ENCODE measurements at places on chromosomes 1 and 21. TPM values are rescaled to one million over a fixed set of nuclear protein-coding genes. Genes with fewer than 3 reads are reported as not detected.
A peak's percentile ranks its signal among the peaks of the same experiment; 100 is the strongest.

DNA sequence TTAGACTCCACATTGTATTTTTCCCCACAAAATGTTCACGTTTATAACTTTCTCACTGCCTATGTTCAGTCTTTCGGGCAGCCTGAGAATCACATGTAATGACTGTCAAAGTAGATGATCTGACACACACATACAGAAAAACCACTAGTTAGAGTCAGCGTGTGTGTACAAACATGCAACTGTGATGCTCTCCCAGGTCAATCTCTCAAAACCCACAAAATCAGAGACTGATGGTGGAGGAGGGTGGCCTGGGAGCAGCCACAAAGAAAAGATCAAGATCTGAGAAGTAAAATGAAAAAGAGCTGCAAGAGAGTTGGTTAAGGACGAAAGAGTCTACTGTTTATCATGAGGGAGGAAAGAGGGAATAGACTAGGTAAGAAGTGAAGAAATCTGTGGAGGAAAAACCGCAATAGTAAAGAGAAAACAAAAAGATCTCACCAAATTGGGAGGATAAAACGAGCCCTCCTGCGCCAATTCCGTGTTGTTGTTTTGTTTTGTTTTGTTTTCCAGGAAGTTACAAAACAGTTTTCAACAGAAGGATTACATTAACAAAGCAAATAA, 2.3 kb downstream of the EGLN1 start:
- no peaks in the 10 kb centered on the region for H3K36me3 ChIP-seq
- peaks cover 8% of the 10 kb centered on the region for H3K4me1 ChIP-seq
- no peaks in the 10 kb centered on the region for H3K27me3 ChIP-seq
- no peak for DNase-seq
- H3K4me3 ChIP-seq, result peak overlapping the region; percentile 91

- no peak overlapping the region for H3K27ac ChIP-seq
- no peaks in the 10 kb centered on the region for H3K36me3 ChIP-seq
- peaks cover 14% of the 10 kb centered on the region for H3K4me1 ChIP-seq
- no peak overlapping the region for H3K4me3 ChIP-seq
- no peak for DNase-seq
- no peaks in the 10 kb centered on the region for H3K27me3 ChIP-seq
Measured at GRCh38 chr1:211610779-211611556, 32.0 kb upstream of the SLC30A1 start.

- no peaks in the 10 kb centered on the region for H3K36me3 ChIP-seq
- H3K4me3 ChIP-seq, result no peak overlapping the region
- no peaks in the 10 kb centered on the region for H3K27me3 ChIP-seq
- H3K27ac ChIP-seq, result no peak overlapping the region
- no peak for DNase-seq
Measured at GRCh38 chr1:162230517-162230916, 146.1 kb downstream of the SPATA46 start.

GRCh38 chr1:116966791-116967190, 34.8 kb upstream of the CD101 start:
- H3K4me3 ChIP-seq, result no peak overlapping the region
- no peaks in the 10 kb centered on the region for H3K36me3 ChIP-seq
- H3K4me1 ChIP-seq, result no peaks in the 10 kb centered on the region
- no peak for DNase-seq

- H3K27me3 ChIP-seq, result no peaks in the 10 kb centered on the region
- H3K27ac ChIP-seq, result no peak overlapping the region
- H3K4me1 ChIP-seq, result no peaks in the 10 kb centered on the region
- no peaks in the 10 kb centered on the region for H3K36me3 ChIP-seq
- H3K4me3 ChIP-seq, result no peak overlapping the region
- DNase-seq, result no peak
Measured at GRCh38 chr1:194333240-194333639, 1146.8 kb upstream of the B3GALT2 start.

GRCh38 chr1:114104949-114105348, 48.7 kb downstream of the SYT6 start:
- H3K4me1 ChIP-seq, result no peaks in the 10 kb centered on the region
- H3K36me3 ChIP-seq, result no peaks in the 10 kb centered on the region
- no peak for DNase-seq
- H3K4me3 ChIP-seq, result no peak overlapping the region

DNA sequence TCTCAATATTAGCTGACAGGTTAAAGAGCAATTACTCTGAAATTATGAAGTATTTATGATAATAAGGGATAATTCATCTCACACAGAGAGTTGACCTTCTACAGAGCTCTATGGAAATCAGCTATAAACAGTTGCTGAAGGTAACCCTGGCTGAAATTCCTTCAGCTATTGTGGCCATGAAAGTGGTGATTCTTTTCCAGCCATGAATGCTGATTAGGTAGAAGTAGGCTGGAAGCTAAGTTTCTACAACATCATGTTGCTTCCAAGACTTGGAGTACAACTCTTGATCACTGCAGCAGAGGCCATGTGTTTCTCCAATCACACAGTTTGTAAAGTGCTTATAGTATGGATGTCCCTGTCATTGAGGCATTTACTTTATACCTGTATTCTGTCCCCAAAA, 2128.9 kb downstream of the MRPL39 start:
- no peak overlapping the region for H3K4me3 ChIP-seq
- no peaks in the 10 kb centered on the region for H3K4me1 ChIP-seq
- no peak overlapping the region for H3K27ac ChIP-seq
- no peak for DNase-seq

GRCh38 chr1:3018576-3018975, 2.7 kb upstream of the ACTRT2 start:
- H3K27ac ChIP-seq, result no peak overlapping the region
- no peaks in the 10 kb centered on the region for H3K27me3 ChIP-seq
- no peaks in the 10 kb centered on the region for H3K36me3 ChIP-seq
- no peak for DNase-seq
- no peak overlapping the region for H3K4me3 ChIP-seq
- H3K4me1 ChIP-seq, result no peaks in the 10 kb centered on the region

DNA sequence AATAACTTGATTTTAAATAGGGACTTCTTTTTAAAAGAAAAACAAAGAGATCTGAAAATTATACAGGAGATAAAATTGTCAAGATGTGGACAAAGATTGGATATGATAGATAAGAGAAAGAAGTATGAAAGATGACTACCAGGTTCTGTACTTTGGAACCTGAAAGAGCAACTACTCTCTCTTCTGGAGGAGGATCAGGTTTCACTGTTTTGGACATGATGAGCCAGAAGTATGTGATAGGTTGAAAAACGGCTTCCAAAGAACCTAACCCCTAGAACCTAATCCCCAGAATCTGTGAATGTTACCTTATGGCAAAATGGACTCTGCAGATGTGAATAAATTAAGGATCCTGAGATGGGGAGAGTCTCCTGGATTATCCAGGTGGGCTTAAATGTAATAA, 26.2 kb downstream of the RSBN1 start:
- no peaks in the 10 kb centered on the region for H3K27me3 ChIP-seq

DNA sequence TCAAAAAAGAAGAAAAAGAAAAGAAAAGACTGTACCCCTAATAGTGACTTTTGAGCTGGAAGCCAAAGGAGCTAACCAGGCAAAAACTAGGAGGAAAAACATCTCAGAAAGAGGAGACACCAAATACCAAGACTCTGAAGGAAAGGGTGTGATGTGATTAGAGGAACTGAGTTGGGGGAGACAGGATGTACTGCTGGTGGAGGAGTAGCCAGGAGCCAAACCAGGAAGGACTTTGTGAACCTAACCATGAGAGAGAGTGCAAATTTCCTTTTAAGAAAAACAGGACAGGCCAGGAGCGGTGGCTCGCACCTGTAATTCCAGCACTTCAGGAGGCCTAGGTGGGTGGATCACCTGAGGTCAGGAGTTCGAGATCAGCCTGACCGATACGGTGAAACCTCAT, 4.1 kb upstream of the RBP7 start:
- no peaks in the 10 kb centered on the region for H3K36me3 ChIP-seq
- H3K4me3 ChIP-seq, result no peak overlapping the region
- no peak overlapping the region for H3K27ac ChIP-seq
- DNase-seq, result no peak

DNA sequence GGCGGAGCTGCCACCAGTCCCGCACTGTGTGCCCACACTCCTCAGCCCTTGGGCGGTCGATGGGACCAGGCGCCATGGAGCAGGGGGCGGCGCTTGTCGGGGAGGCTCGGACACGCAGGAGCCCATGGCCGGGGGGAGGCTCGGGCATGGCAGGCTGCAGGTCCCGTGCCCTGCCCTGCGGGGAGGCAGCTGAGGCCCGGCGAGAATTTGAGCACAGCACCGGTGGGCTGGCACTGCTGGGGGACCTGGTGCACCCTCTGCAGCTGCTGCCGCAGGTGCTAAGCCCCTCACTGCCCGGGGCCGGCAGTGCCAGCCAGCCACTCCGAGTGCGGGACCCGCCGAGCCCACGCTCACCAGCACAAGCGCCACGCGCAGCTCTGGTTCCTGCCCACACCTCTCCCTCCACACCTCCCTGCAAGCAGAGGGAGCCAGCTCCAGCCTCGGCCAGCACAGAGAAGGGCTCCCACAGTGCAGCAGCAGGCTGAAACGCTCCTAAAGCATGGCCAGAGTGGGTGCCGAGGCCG, 267.7 kb downstream of the RYR2 start:
- no peak overlapping the region for H3K27ac ChIP-seq
- DNase-seq, result no peak
- H3K4me1 ChIP-seq, result no peaks in the 10 kb centered on the region
- no peak overlapping the region for H3K4me3 ChIP-seq

GRCh38 chr1:194296201-194296600, 1109.8 kb upstream of the B3GALT2 start:
- H3K27me3 ChIP-seq, result no peaks in the 10 kb centered on the region
- no peak for DNase-seq
- H3K4me1 ChIP-seq, result no peaks in the 10 kb centered on the region
- no peak overlapping the region for H3K4me3 ChIP-seq
- H3K27ac ChIP-seq, result no peak overlapping the region
- no peaks in the 10 kb centered on the region for H3K36me3 ChIP-seq

DNA sequence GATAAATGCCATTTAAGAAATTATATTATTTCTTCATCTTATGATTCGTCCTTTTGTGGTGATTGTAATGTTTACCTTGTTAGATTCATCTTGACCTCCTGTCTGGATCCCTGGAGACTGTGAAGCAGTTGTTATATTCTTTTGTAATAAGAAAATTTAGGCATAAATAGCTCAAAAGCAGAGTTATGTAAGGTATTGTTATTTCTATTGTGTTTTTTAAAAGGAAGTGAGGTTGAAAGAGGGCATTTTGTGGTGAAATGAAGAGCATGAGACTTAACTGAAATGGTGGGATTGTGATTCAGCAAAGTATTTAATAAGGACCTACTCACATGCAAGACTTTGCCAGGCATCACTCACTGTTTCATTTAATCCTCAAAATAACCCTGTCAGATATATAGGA, 104.0 kb downstream of the PDE4B start:
- H3K36me3 ChIP-seq, result no peaks in the 10 kb centered on the region
- no peak overlapping the region for H3K4me3 ChIP-seq
- no peak overlapping the region for H3K27ac ChIP-seq
- no peaks in the 10 kb centered on the region for H3K4me1 ChIP-seq

GRCh38 chr1:2555634-2556276, 416 bp upstream of the TNFRSF14 start:
- peak; percentile 86 for DNase-seq
- peak overlapping the region; percentile 92 for H3K27ac ChIP-seq
- H3K4me3 ChIP-seq, result peak overlapping the region; percentile 58

DNA sequence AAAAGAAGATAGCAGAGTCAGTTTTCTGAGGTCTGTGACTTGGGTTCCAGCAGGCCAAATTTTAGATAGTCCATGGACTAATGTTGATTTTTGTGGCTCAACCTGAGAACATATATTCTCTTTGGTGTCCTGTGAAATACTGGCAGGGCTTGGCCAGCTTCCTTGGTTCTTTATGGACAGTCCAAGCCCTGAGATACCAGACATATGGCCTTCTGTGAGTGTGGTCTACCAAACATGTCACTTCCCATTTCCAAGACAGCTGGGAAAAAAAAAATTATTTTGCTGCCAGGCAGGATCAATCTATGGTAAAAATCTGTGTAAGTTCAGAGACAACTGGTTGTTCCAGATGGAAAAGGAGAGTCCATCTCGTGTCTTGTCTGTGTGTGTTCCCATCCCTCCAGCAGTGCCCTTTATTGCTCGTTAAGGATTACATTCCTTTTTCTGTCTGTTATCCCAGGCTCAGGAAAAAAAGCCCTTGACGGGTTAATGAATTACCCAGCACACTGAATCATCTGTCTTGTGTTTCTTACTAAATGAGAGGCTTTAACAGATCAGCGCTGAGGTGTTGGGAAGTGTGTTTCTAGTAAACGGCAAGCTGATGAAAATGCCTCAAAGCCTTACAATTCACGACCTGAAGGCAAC, 33.4 kb upstream of the XPR1 start:
- H3K4me1 ChIP-seq, result peaks cover 3% of the 10 kb centered on the region
- no peak overlapping the region for H3K4me3 ChIP-seq
- no peaks in the 10 kb centered on the region for H3K36me3 ChIP-seq
- no peak for DNase-seq
- no peaks in the 10 kb centered on the region for H3K27me3 ChIP-seq

DNA sequence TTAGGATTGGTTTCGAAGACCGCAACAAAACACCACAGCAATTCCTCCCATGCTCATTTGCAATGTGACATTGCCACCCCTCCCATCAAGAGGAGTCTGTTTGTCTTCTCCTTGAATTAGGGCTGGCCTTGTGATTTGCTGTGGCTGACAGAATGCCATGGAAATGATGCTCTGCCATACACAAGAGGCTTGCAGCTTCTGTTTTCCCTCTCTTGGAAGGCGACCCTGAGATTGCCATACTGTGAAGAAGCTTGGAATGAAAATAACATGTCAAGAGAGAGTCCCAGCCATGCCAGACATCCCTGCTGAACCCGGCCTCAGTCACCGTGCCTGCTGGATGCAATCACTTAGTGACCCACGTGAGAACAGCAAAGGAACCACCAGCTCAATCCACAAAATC, 212.4 kb downstream of the CRB1 start:
- H3K4me1 ChIP-seq, result no peaks in the 10 kb centered on the region
- DNase-seq, result no peak
- no peak overlapping the region for H3K27ac ChIP-seq
- H3K4me3 ChIP-seq, result no peak overlapping the region

GRCh38 chr1:155009221-155009711, 6.7 kb downstream of the ZBTB7B start:
- peaks cover 34% of the 10 kb centered on the region for H3K4me1 ChIP-seq
- DNase-seq, result no peak
- H3K36me3 ChIP-seq, result no peaks in the 10 kb centered on the region

- H3K27me3 ChIP-seq, result no peaks in the 10 kb centered on the region
- no peaks in the 10 kb centered on the region for H3K4me1 ChIP-seq
- H3K4me3 ChIP-seq, result no peak overlapping the region
Measured at GRCh38 chr1:26857473-26858060, 5.4 kb upstream of the SFN start.

DNA sequence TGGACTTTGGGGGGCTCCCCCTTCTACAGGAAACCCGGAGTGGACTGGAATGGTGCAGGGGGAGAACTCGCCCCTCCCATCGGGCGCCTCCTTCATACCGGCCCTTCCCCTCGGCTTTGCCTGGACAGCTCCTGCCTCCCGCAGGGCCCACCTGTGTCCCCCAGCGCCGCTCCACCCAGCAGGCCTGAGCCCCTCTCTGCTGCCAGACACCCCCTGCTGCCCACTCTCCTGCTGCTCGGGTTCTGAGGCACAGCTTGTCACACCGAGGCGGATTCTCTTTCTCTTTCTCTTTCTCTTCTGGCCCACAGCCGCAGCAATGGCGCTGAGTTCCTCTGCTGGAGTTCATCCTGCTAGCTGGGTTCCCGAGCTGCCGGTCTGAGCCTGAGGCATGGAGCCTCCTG, at the start of gene TNFRSF14:
Gene TNFRSF14 (plus strand): TSS at position 95 of the 401 bp plus-strand sequence. CDS start 294 bp downstream, at position 389.
- no peaks in the 10 kb centered on the region for H3K27me3 ChIP-seq
- peaks cover 12% of the 10 kb centered on the region for H3K4me1 ChIP-seq
- H3K4me3 ChIP-seq, result peak within 1 kb of the TSS; percentile 56

The UBE2U gene
- 31.6 TPM for total RNA-seq

The GPR25 gene
- not detected for total RNA-seq

The CD5L gene
- total RNA-seq, result 0.25 TPM

The DUSP10 gene
- total RNA-seq, result 14.6 TPM

The FGR gene
- total RNA-seq, result 10.2 TPM

The TMEM61 gene
- total RNA-seq, result 1.1 TPM

All from testis (tissue), 5 donors.